ENCODE measurements at places on chromosomes 3 and 15.

- DNase-seq: no peak
These were observed 17.1 kb downstream of the MASP1 start for GRCh38 chr3:187274315-187274976.

GRCh38 chr3:4759689-4760312 is 219.4 kb upstream of the BHLHE40 start:
- no peak for DNase-seq

DNA sequence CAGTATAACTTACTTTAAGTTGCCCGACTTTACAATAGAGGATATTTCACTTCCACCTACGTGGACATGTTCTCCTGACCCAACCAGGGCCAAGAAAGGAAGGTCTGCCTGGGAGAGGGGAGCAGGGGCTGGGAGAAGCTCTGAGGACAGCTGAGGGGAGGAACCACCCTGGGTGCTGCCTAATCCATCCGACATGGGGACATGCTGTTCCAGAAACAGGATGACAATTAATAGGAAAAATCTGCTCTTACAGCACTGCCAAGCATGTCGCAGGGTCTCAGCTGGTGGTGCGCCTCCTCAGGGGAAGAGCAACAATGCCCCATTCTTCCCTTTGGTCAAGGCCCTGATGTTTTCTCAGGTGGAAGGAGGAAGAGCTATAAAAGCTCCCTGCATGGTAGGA is 132.3 kb downstream of the NTRK3 start:
- no peak for DNase-seq

GRCh38 chr3:76138921-76139320 is 353.6 kb upstream of the ZNF717 start:
- DNase-seq: no peak

- DNase-seq: no peak
These were observed 114.5 kb downstream of the FMN1 start for GRCh38 chr15:33080006-33080405.

- no peak for DNase-seq
These were observed 57.9 kb upstream of the DLG1 start for GRCh38 chr3:197356275-197356674.

DNA sequence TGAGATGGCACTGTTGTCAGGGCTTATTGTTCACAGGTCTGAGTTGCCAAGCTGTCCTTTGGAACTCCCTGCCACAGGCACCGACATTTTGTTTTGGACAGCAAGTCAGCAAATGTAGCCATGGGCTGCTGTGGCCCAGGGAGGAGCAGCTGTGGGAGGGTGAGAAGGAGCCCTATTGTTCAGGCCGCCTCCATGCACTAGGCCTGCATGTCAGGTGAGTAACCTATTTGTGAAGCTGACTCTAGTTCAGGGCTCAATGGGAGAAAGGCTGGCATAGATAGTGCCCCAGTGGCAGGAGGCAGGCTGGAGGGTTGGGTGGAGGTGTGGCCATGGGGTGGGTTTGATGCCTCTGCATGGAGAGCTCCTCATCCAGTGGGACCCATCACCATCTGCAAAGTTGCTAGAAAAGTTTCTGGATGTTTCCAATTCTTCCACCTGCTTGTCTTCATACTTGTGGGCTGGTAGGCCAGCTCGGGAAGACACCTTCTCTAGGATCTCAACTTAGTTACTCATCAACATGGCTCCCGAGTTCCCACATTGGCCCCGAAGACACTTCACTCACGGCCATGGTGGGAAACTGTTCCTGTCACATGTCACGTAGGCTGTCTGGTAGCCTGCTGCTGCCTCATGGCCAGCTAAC is 19.5 kb downstream of the AMOTL2 start:
- DNase-seq: no peak

GRCh38 chr3:14353502-14353901 is 48.9 kb upstream of the SLC6A6 start:
- no peak for DNase-seq

- DNase-seq: no peak
These were observed 454.7 kb downstream of the DIPK2A start for GRCh38 chr3:144426366-144426765.

GRCh38 chr3:158790901-158791589 is 10.8 kb upstream of the MFSD1 start:
- peak; percentile 23 for DNase-seq

- no peak for DNase-seq
These were observed 2.0 kb downstream of the XRN1 start for GRCh38 chr3:142445816-142446254.

- no peak for DNase-seq
These were observed 84.4 kb upstream of the PLCL2 start for GRCh38 chr3:16800361-16800760.

DNA sequence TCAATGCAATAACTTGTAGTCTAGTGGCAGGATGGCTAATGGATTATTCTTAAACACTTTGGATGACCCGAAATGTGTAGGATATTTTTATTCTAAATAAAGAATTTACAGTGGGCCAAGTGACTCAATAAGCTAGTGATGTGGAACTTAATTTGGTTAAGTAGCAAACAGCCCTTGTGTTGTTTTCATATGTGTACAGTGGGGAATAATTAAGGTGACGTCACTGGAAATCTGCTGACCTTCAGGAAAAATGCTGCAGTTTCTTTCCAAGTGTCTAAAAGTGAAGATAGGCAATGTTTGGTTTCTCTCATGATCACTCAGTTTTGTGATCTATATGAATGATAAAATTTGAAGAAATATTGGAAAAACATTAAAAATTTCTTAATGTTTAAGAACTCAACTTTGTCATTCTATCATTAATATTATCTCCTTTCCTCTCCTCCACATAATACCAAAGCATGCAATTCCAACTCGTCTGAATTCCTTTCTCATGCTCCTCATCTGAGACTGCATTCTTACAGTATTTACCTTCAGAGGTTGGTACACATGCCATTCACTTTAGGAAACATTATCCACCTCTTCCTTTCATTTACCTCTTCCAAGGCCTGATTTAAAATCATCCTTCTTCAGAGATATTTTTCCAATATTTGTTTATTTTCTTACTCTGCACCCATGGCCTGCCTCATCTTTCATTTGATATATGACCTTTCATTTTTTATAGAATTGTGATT is 414.6 kb upstream of the ARPP21 start:
- DNase-seq: no peak

GRCh38 chr3:5258526-5258925 is 71.0 kb downstream of the EDEM1 start:
- no peak for DNase-seq

GRCh38 chr15:101306341-101307047 is 11.4 kb upstream of the SNRPA1 start:
- no peak for DNase-seq

- no peak for DNase-seq
These were observed 140.4 kb upstream of the GALNT15 start for GRCh38 chr3:16033889-16034687.

DNA sequence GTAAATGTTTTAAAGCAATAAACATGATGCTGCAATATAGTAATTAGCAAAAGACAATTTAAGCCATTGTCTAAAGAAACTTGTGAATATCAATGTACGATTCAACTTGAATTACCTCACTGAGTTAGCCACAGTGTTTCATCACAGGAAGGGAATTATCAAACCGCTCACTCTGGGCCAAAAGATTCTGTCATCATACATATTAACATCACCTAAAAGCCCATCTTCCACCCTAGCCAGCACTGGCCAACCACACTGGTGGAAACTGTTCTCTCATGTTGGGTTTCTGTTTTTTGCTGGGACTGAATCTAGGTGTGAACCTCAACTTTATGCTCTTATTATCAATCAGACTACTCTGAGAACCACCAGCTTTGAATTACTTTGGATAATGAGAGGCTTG is 497.7 kb upstream of the THBS1 start:
- no peak for DNase-seq

- no peak for DNase-seq
These were observed 239.4 kb downstream of the RORA start for GRCh38 chr15:60989696-60990095.

- DNase-seq: no peak
These were observed 144.1 kb downstream of the ALDH1A2 start for GRCh38 chr15:57921371-57921770.

DNA sequence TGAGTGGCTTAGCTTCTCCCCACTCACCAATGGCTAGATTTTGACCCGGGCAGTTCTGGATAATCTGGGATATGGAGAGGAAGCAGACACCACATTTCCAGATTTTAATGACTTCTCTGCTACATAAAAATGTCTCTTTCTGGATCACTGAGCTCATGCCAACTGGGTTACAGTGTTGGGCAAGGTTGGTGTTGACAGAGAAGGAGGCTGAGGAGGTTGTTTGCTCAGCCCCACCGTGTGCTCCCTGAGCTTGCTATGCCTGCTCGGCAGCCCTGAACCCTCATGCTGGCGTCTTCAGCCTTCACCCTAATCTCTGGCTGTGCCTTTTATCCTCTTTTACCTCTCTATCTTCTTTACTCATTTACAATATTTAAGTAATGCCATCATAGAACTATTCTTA is 53.0 kb upstream of the KPNA4 start:
- DNase-seq: peak; percentile 36

- DNase-seq: no peak
These were observed 22.6 kb upstream of the POMGNT2 start for GRCh38 chr3:43128464-43128863.

GRCh38 chr3:186002884-186003472 is 65.2 kb upstream of the TRA2B start:
- DNase-seq: no peak

DNA sequence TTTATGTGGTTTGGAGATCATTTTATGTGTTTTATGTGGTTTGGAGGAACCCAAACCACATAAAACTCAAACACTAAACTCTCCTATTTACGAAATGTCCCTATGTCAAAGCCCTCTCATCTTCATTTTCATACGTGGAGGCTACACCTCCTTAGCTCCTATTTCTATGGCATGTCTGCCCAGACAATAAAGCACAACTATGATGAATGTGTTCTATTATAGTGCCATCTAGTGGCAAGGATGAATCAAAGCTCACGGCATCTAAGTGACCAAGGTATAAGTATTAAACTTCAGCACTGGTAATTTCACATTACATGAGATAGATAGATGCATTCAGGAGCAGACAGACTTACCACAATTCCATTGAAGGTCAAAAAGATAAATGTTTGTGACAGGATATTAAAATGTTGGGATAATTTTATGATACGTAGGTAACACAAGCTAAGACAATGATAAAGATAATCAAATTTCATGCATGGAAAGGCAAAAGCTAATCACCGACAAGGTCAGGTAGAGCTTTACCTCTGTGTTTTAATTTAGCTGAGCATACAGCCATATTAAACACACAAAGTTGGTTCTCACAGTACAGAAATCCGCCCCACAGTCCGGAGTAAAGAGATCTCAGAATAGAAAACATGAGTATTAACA is 130.6 kb upstream of the FHIT start:
- DNase-seq: peak; percentile 15

DNA sequence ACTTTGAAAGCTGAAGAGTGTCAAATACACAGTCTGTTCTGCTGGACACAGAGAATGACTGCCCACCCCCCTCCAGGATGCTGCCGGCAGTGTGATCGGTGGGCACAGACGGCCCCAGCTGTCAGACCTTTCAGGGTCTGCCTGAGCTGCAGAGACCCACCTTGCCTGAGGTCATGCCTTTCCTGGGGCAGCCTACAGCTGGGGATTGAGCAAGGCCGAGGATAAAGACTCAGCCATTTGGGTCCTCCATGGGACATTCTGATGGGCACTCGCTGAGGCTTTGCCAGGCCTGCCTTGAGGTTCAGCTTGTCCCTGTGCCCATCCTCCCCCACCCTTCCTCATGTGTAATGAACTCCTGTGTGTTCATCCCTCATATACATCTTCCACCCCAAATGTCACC is 102.3 kb upstream of the SMAD3 start:
- DNase-seq: no peak

DNA sequence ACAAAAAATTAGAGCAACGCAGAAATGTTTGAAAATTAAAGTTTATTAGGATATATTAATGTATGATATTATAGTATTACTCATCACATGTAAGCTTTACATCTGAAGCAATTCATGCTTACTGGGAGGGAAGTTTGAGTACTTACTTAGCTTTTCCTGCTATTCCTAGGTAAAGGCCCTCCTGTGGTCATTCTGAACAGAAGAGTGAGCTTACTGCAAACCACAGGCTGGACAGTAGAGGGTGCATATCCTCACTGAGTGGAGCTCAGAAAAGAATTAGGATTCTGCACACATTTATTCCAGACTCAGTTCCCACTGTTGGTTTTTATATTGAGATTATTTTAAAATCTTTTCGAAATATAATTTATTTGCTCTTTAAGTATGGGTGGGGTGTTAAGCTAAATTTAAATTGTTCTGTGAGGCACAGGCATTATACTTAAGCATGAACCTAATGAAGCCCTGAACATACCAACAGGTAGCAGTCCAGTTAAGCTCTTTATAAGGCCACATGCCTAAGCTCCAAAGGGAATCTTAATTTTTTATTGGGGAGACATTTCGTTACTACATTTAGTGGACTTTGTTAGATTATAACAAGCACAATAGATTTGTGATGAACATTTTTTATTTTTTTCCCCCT is 10.2 kb downstream of the MRPS22 start:
- DNase-seq: peak; percentile 1

DNA sequence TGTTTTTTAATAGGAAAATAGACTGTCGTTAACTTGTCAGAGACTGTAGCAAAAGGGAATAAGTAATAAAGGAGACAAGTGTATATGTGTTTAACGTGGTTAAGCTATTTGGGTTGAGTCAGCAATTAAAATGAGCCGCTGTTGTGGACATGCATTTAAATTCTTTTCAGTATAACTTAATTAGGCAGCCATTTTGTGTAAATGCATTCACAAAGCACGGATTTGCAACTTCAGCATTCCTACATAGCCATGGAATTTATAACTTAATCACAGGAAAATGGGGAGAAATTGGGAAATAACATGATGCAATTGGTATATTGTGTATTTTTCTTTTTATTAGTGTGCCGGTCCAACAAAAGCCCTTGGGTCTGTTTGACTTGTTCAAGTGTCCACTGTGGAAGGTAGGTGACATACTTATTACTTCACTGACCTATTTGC is 27.9 kb downstream of the USP3 start:
- DNase-seq: no peak

DNA sequence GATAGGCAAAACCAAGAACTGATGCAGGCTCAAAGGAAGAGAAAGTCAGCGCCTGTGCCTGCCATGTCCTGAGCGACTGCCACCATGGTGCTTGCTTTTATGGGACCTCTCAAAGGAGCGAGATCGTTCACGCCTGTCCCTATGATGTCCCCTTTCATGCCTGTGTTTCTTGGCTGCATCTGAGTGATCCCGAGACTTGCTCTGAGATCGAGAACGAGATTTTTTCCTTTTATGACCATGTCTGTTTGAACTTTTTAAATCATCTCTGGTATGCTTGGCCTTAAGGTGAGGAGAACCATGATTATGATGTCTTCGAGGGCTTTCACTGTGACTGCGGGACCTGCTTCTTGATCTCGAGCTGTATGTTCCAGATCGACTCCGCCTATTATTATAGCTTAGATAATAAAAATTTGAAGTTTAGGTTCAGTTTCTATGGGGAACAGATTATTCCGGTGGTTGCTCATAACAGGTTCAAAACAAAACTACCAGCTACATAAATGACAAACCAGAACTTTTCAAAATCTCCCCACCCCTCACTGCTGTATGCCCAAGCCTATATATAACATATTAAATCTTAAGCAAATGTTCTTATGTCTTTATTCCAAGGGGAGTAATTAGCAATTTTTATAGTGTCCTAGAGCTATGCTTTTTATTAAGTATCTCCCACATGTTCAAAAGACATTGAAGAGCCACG is 11.6 kb downstream of the CCNL1 start:
- no peak for DNase-seq

Data from NCI-H1417 (cell line).